ENCODE measurements at places on chromosomes 16 and 17.
A peak's percentile ranks its signal among the peaks of the same experiment; 100 is the strongest.

GRCh38 chr17:83179811-83180210 lies 100.4 kb downstream of the METRNL start:
- no peak overlapping the region for H3K27ac ChIP-seq
- H3K36me3 ChIP-seq, result no peaks in the 10 kb centered on the region
- H3K27me3 ChIP-seq, result peaks cover under 1% of the 10 kb centered on the region
- no peak overlapping the region for H3K4me3 ChIP-seq

- no peaks in the 10 kb centered on the region for H3K36me3 ChIP-seq
- H3K27me3 ChIP-seq, result peaks cover 20% of the 10 kb centered on the region
- peaks cover 18% of the 10 kb centered on the region for H3K4me1 ChIP-seq
- no peak overlapping the region for H3K27ac ChIP-seq
- DNase-seq, result no peak
- no peak overlapping the region for H3K4me3 ChIP-seq
These were observed 1.9 kb upstream of the SNAI3 start for GRCh38 chr16:88688013-88688778.

GRCh38 chr16:66905633-66906539 lies 12.8 kb downstream of the CDH16 start:
- H3K4me3 ChIP-seq, result no peak overlapping the region
- no peaks in the 10 kb centered on the region for H3K4me1 ChIP-seq
- no peaks in the 10 kb centered on the region for H3K27me3 ChIP-seq
- H3K27ac ChIP-seq, result no peak overlapping the region
- peak; percentile 64 for DNase-seq

DNA sequence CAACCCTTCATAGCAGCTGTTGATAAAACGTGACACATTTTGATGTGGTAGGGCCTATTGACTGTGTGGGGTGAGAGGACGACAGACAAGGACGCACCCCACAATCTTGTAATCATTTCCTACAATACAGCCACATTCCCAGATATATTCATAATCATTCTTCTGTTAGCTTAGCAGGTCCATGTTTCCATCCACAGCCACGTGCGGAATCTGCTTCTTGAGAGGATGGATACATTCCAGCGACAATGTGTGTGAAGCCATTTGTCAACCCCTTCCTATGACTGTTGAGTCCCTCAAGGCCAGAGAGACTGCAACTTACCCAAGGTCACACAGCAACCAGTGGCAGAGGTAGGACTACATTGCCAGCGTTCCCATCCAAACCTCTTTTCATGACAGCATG lies 8.7 kb upstream of the COPS3 start:
- no peaks in the 10 kb centered on the region for H3K36me3 ChIP-seq
- H3K27me3 ChIP-seq, result no peaks in the 10 kb centered on the region
- no peak overlapping the region for H3K27ac ChIP-seq
- H3K4me3 ChIP-seq, result no peak overlapping the region
- no peak for DNase-seq

DNA sequence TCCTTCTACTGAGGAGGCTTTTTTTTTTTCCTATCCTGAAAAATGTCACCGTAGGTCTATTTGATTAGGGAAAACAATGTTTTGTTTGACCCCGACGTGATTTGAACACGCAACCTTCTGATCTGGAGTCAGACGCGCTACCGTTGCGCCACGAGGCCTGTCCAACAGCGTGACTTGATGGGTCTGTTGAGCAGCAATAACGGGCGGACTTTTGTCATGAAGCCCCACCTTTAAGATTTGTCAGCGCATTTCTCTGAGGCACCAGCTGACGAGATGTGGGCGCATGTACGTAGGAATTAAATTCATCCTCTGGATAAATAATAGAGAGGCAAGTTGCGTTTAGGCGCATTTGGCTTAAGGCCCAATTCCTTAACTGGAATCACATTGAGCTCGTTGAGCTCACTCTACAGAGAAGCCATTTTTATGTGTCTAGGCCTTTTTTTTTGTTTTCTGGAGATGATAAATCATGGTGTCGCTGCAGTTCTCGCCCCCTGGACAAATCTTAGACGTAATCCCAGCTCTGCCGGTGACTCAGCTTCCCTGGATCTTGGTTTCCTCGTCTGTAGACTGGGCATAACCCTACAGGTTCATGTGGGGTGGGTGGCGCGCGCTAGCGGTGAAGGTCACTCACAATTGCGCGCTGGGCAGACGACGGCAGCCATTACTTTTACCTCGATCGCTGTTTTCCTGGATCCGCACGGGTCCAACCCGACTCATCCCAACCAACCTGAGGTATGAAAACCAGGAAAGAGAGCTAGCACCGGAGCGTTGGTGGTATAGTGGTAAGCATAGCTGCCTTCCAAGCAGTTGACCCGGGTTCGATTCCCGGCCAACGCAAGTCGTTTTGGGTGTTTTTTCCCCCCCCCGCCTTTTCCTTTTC lies 10.6 kb upstream of the AURKB start:
- H3K4me1 ChIP-seq, result peaks cover 32% of the 10 kb centered on the region
- H3K27me3 ChIP-seq, result no peaks in the 10 kb centered on the region
- no peaks in the 10 kb centered on the region for H3K36me3 ChIP-seq
- DNase-seq, result peak; percentile 89
- peak overlapping the region; percentile 98 for H3K27ac ChIP-seq
- H3K4me3 ChIP-seq, result peak overlapping the region; percentile 81

DNA sequence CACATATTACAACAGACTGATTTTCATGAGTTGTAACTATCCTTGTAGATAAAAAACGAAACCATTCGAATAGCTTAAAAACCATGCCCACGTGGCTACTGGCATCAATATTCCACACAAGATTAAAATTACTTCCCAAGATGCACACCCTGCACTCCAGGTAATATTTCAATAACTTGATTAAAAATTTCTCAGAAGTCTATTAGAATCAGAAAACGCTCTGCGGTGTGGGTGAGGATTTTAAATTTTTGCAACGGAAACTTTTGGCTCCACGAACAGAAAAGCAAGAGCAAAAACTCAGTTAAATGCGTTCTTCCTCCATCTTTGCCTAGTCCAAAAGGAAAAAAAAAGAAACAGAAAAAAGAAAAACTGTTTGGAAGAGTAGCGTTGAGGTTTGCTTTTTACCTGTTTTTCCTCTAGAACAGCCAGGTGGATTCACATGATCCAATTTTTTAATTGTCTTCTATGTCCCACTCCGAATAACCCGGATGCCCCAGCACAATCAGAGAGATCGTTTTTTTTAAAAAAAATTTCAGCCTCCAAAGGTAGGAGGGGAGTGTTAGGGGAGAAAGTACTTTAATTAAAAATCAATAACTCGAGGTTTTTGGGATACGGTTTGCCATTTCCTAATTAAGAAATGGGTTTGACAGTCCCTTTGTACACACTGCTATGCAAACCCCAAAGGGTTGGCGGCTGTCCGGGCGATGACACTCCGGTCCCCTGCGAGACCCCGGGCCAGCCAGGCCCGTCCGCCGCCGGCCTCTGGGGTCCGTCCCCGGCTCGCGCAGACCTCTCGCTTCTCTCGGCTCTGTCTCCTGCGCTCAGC lies 708 bp upstream of the NFAT5 start:
- DNase-seq, result no peak
- peaks cover 42% of the 10 kb centered on the region for H3K4me1 ChIP-seq
- H3K36me3 ChIP-seq, result peaks cover 9% of the 10 kb centered on the region
- H3K27ac ChIP-seq, result peak overlapping the region; percentile 78

DNA sequence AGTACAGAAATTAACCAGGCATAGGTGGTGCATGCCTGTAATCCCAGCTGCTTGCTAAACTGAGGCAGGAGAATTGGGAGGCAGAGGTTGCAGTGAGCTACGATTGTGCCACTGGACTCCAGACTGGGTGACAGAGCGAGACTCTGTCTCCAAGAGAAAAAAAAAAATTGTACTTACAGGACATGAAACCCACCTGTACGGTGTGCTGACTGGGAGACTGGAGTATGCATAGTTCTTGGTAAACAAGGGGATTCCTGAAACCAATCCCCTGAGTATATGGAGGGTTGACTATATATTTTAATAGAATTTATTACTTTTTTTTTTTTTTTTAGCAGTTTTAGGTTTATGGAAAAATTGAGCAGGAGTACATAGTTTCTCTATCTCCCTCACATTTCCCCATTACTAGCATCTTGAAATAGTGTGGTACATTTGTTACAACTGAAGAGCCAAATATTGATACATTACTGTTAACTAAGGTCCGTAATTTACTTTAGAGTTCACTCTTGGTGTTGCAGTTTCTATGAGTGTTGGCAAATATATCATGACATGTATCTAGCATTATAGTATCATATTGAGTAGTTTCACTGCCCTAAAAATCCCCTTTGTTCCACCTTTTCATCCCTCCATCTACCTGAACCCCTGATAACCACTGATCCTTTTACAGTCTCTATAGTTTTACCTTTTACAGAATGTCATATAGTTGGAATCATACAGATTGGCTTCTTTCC lies 19.3 kb downstream of the TENT4B start:
- no peak overlapping the region for H3K27ac ChIP-seq
- H3K27me3 ChIP-seq, result no peaks in the 10 kb centered on the region
- no peak overlapping the region for H3K4me3 ChIP-seq
- DNase-seq, result no peak
- no peaks in the 10 kb centered on the region for H3K4me1 ChIP-seq

- H3K4me1 ChIP-seq, result no peaks in the 10 kb centered on the region
- peaks cover 3% of the 10 kb centered on the region for H3K27me3 ChIP-seq
- DNase-seq, result no peak
- no peaks in the 10 kb centered on the region for H3K36me3 ChIP-seq
- H3K27ac ChIP-seq, result no peak overlapping the region
These were observed 304.6 kb downstream of the ABCC12 start for GRCh38 chr16:47851146-47851545.

- H3K27ac ChIP-seq, result peak overlapping the region; percentile 97
- peak overlapping the region; percentile 34 for H3K4me3 ChIP-seq
- H3K27me3 ChIP-seq, result no peaks in the 10 kb centered on the region
- H3K36me3 ChIP-seq, result peaks cover 36% of the 10 kb centered on the region
These were observed 184.9 kb downstream of the MSI2 start for GRCh38 chr17:57441270-57441600.

DNA sequence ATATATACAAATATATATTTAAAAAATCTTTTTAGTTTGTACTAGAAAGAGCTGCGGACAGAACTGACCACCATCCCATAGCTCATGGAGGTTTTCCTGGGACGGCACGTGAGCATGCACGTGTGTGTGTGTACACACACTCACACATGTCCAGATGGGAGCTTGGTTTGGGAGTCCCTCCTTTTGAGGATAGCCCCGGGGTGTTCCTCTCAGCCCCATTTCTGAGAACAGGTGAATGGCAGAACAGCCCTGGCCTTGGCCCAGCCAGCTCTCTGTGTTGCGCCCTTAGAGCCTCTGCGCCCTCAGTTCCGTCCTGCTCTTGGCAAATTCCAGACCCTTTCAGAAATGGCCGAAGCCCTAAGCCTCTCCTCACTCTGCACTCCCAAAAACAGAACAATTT lies 70.1 kb downstream of the AMFR start:
- H3K27me3 ChIP-seq, result no peaks in the 10 kb centered on the region
- no peak for DNase-seq
- no peaks in the 10 kb centered on the region for H3K4me1 ChIP-seq
- no peak overlapping the region for H3K27ac ChIP-seq
- no peak overlapping the region for H3K4me3 ChIP-seq
- peaks cover under 1% of the 10 kb centered on the region for H3K36me3 ChIP-seq

Data from DND-41 (cell line).